ENCODE measurements at places on chromosomes 6 and 20.

DNA sequence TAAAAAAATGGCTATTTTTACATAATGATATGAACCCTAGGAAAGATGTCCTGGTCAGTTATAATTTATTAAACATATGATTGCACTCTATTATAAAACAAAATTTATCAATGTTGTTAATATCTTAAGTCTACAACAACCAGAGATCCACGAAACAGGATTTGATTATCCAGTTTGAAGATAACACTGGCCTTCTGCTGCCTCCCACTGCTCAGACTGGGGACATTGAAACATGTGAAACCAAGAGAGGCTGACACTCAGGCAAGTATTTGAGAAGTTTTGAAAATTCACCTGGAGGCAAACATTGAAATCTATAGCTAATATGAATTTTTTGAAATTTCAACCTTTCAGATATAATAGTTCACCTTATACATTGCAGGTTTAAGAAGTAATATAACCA lies 219.3 kb upstream of the HSF2 start:
- no peak for DNase-seq

- no peak for DNase-seq
Measured at GRCh38 chr6:157163434-157164159, 159.7 kb downstream of the TMEM242 start.

GRCh38 chr6:124099520-124099919 lies 295.9 kb downstream of the NKAIN2 start:
- DNase-seq = no peak

- DNase-seq = no peak
Measured at GRCh38 chr6:116745176-116745575, 20.3 kb downstream of the FAM162B start.

- DNase-seq = no peak
Measured at GRCh38 chr6:159693894-159694545, 979 bp upstream of the SOD2 start.

All from BJ (cell line).